NCI-H1105 treated with DMSO at 0.1 percent for 48 hours (cell line): ENCODE measurements at places on chromosomes 6 and 20.

DNA sequence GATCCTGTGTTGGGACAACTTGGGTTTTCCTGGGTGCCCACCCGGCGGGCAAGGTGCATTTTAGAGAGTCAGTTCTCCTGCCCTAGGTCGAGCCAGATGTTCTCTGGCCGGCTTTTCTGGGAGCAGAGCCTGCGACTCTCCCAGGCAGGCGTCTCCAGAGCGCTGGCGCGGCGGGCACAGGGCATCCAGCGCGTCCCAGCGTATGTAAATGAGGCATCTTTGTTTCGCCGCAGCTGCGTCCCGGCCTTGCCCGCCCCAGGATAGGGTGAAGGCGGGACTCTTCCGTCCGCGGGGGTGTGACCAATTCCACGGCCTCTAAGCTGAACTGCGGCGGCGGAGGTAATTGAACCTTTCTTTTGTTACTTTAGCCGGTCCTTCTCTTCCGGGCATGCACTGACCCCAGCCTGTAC, 9.1 kb downstream of the GRIK2 start:
- DNase-seq: no peak

DNA sequence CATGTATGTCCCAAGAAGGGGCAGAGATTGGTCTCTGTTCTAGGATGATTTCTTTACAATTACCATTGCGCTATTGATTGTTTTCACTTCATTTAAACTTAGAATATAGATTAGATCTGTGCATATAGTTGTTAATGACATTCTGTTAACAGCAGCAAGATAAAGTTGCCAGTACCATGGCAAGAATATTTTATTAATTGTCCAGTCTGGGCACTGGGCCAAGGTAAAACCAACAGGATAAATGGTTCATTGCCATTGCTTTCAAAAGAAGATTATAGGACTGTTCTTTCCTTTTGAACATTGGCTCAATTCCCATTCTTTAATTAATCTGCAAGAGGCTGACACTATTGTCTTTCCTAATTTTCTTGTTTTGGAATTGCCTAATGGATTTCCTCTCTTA, 592.4 kb downstream of the RFPL4B start:
- peak; percentile 98 for DNase-seq

GRCh38 chr6:125255201-125255600, 46.6 kb downstream of the HDDC2 start:
- no peak for DNase-seq

DNA sequence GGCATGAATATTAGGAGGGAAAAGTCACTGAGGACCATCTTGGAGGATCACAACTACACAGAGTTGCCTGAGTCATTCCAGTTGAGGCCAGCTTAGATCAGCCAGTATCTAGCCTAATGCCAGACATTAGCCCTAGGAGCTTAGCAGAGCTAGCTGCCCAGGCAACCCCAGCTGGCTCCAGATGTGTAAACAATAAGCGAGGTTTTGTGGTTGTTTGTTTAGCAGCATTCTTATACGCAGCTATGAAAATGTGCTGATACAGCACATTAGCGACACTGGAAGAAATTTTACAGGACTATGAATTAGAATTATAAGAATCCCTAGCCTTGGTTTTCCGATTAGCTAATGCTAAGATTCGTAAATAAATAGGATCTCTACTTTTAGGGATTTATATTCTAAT, 59.3 kb downstream of the BTBD3 start:
- DNase-seq: no peak

DNA sequence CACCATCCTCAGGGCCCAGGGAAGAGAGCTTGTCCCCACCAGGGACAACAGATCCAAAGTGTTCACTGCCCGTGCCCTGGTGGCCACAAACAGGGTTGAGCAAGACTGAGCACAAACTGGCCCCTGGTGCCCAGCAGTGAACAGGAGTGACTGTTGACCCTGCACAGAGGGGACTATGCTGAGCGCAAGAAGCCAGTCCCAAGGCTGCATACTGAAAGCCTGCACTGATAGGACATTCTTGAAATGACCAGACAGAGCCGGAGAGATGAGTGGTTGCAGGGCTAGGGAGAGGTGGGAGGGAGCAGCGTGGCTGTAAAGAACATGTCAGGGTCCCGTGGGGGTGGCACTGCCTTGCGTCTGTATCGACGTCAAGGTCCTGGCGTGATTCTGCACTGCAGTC, 2.9 kb upstream of the FNDC11 start:
- DNase-seq: no peak

GRCh38 chr6:107284805-107285204, 169.5 kb upstream of the BEND3 start:
- DNase-seq: no peak

DNA sequence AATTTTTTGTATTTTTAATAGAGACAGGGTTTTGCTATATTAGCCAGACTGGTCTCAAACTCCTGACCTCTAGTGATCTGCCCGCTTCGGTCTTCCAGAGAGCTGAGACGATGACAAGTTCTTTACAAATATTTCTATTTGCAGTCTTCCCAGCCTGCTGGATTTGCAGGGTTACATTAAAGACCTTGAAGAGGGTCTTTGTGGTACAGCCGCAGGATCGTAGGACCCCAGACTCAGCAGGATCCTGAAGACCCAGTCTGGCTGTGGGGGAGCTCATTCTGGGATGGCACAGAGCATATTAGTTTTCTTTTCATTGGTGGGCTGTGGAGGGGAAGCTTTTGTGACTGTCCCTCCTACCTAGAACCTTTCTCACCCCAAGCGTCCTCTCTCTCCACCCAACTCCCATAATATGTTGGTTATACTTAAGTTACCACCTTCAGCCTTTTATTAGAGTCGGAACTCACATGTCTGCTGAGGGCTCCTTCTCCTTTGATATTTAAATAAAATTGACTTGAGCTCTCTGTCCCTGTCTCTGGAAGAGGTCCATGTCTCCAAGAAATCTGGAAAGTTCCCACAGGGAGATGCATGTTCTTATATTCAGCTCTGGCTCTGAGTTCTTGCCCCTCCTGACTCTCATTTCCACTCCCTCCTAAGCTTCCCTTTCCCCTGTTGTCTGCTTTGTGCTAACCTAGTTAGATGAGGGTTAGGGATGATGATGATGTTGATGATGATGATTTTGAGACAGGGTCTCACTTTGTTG, 72.0 kb downstream of the TIAM2 start:
- no peak for DNase-seq

DNA sequence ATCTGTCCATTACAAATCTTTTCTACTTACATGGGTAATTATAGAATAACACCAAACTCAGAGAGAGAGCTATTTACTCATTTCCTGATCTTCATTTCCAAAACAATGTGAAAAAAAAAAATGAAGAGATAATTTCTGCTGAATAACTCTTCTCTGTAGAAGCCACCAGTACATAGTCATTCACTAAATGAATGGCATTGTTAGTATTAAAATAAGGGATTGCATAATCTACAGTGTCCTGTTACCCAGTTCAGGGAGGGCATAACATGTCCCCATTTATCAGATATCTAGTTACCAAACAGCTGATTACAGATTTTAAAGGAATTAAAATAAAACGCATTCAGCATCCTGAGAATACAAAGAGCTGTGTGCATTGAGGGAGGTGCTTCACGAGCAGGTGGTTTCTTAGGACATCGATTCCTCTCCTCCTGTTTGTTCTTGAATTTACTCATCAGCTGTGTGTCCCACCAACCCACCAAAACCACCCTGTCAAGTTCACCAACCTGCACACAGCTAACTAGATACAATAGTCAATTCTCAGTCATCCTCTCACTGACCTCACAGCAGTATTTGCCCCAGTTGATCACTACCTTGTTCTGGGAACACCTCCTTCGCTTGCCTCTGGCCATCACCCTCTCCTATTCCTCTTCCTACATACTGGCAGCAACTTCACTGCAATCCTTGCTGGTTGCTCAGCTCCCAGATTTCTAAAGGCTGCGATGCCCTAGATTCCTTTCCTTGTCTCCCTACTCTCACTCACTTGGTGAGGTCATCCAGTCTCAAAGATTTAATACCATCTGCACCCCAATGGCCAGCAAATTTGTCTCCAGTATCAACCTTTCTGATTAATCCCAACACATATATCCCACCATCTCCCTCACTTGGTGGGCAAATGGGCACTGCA, 18.7 kb downstream of the CNKSR3 start:
- no peak for DNase-seq

GRCh38 chr6:100775667-100776066, 105.5 kb downstream of the ASCC3 start:
- peak; percentile 13 for DNase-seq

- no peak for DNase-seq
Observed at GRCh38 chr6:49888742-49889431, 22.6 kb upstream of the CRISP1 start.
